ENCODE measurements at places on chromosomes 6 and 20. TPM values are rescaled to one million over a fixed set of nuclear protein-coding genes. Genes with fewer than 3 reads are reported as not detected.
A peak's percentile ranks its signal among the peaks of the same experiment; 100 is the strongest.

MOG gene
- not detected for total RNA-seq

SLC44A4 gene
- total RNA-seq = 36.9 TPM

SLC17A9 gene
- 15.4 TPM for total RNA-seq

ZNF341 gene
- 4.0 TPM for total RNA-seq

SLC17A3 gene
- not detected for total RNA-seq

OR2H2 gene
- total RNA-seq = not detected

TMX4 gene
- 49.4 TPM for total RNA-seq

GRCh38 chr20:59752101-59752586, 147.8 kb downstream of the PHACTR3 start:
- H3K4me3 ChIP-seq = no peak overlapping the region
- no peak overlapping the region for H3K27ac ChIP-seq
- no peak for DNase-seq
- H3K27me3 ChIP-seq = no peaks in the 10 kb centered on the region
- H3K4me1 ChIP-seq = peaks cover 16% of the 10 kb centered on the region

GRCh38 chr6:68343901-68344300, 291.2 kb upstream of the ADGRB3 start:
- DNase-seq = no peak
- H3K4me1 ChIP-seq = no peaks in the 10 kb centered on the region
- H3K27me3 ChIP-seq = no peaks in the 10 kb centered on the region
- no peaks in the 10 kb centered on the region for H3K36me3 ChIP-seq
- H3K4me3 ChIP-seq = no peak overlapping the region

DNA sequence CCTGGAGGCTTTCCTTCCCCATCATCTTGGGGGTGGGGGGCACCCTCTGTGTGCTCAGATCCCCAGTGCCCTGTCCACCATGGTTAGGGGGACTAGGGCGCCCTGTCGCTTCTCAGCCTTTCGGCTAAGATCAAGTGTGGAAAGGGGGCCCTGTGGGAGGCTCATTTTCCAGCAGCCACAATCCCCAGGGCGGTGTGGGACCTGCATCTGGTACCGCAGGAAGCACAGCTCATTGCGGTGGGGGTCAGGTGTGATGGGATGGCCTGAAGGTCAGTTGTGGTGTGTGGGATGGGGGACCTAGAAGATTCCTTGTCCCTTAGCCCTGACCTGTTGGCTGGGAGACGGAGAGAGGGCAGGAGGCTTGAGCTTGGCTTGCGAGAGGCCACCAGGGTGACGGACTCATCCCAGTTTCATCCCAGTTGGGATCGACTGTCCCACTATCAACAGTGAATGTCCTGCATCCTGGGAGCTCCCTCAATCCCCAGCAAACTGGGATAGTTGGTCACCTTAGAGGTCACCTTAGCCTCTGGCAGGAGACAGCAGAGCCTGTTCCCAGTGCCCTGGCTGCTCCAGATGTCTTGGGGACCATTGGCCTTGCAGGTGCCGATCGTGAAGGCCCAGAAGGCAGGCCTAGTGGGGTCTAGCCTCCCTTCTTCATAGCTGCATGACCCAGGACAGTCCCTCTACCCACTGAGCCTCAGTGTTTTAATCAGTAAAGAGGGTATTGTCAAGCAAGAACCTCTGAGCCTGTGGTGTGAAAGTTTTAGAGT, 64.5 kb upstream of the PMEPA1 start:
- no peak overlapping the region for H3K27ac ChIP-seq
- no peaks in the 10 kb centered on the region for H3K27me3 ChIP-seq
- DNase-seq = no peak
- no peak overlapping the region for H3K4me3 ChIP-seq

GRCh38 chr20:38714308-38714707, 10.0 kb upstream of the SLC32A1 start:
- H3K36me3 ChIP-seq = no peaks in the 10 kb centered on the region
- no peaks in the 10 kb centered on the region for H3K27me3 ChIP-seq
- DNase-seq = no peak
- H3K4me3 ChIP-seq = no peak overlapping the region
- H3K4me1 ChIP-seq = no peaks in the 10 kb centered on the region

GRCh38 chr6:39273406-39273821, 40.8 kb downstream of the KCNK17 start:
- H3K4me3 ChIP-seq = no peak overlapping the region
- DNase-seq = peak; percentile 25
- no peak overlapping the region for H3K27ac ChIP-seq
- no peaks in the 10 kb centered on the region for H3K27me3 ChIP-seq
- H3K36me3 ChIP-seq = no peaks in the 10 kb centered on the region
- no peaks in the 10 kb centered on the region for H3K4me1 ChIP-seq

GRCh38 chr6:151269321-151269995, 29.7 kb downstream of the AKAP12 start:
- DNase-seq = no peak
- H3K36me3 ChIP-seq = no peaks in the 10 kb centered on the region
- no peaks in the 10 kb centered on the region for H3K27me3 ChIP-seq
- H3K27ac ChIP-seq = no peak overlapping the region

DNA sequence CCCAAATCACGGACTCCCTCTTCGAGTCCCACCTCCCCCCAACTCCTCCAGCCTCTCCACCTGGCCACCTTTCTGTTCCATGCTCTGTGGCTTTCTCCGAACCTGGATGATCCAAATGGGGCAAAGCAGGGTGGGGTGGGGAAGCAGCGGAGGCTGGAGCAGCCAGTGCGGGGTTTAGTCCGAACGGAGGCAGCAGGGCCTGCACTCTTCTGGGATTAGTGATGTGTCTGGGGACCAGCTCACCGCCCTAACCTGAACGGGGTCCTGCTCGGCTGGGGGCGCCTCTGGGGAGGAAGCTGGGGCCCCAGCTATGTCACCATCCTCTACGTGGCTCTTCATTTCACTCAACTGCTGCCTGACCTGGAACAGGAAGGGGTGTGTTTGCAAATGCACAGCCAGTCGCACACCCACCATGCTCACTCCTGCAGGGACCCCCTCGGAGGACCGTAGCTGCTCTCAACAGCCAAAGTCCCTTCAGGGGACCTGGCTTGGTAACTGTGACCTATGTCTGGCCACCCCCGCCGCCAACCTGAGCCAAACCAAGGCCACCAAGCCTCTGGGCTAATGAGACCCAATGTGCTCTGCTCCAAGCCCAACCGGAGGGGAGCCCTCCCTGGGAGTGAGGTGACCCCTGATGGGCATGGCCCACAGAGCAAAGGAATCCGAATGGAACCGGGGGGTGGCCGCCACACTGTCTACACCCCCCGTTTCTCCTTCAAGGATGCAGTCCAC, 46.8 kb downstream of the DSTN start:
- H3K4me1 ChIP-seq = peaks cover 41% of the 10 kb centered on the region
- no peak overlapping the region for H3K4me3 ChIP-seq
- no peak overlapping the region for H3K27ac ChIP-seq
- no peaks in the 10 kb centered on the region for H3K27me3 ChIP-seq

DNA sequence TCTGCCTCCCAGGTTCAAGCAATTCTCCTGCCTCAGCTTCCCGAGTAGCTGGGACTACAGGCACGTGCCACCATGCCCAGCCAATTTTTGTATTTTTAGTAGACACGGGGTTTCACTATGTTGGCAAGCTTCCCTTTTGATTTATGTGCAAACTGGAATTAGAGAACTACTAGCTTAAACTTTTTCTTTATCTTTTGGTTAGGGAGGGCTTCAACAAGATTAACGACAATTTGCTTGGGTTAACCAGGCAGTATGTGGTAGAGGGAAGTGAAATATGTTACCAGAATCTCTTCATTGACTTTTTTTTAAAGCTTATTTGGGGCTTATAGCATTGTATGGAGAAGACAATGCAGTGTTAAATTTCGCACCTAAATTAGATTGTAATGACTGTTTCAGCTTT, 9.0 kb downstream of the MYO6 start:
- no peaks in the 10 kb centered on the region for H3K36me3 ChIP-seq
- no peak for DNase-seq
- H3K27me3 ChIP-seq = no peaks in the 10 kb centered on the region
- no peak overlapping the region for H3K27ac ChIP-seq
- peaks cover 14% of the 10 kb centered on the region for H3K4me1 ChIP-seq

DNA sequence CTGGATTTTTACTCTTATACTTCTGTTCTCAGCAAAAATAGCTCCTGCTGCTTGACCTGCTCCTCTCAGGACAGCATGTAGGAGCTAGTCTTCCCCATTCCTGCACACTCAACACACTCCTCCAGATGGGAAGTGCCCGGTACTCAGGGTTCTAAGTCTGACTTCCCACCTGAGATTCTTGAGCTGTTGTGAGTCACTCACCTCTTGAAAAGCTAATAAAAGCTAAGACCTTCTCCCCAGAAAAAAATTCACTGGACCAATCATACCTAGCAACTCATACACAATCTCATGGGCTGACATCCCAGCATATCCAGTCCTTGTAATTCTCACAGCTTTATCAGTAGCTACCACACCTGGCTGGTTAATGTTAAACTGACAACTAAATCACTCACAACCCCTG, 53.5 kb downstream of the TRPC4AP start:
- peak overlapping the region; percentile 72 for H3K27ac ChIP-seq
- no peak overlapping the region for H3K4me3 ChIP-seq
- H3K4me1 ChIP-seq = peaks cover 15% of the 10 kb centered on the region
- peak; percentile 86 for DNase-seq
- peaks cover 25% of the 10 kb centered on the region for H3K36me3 ChIP-seq

DNA sequence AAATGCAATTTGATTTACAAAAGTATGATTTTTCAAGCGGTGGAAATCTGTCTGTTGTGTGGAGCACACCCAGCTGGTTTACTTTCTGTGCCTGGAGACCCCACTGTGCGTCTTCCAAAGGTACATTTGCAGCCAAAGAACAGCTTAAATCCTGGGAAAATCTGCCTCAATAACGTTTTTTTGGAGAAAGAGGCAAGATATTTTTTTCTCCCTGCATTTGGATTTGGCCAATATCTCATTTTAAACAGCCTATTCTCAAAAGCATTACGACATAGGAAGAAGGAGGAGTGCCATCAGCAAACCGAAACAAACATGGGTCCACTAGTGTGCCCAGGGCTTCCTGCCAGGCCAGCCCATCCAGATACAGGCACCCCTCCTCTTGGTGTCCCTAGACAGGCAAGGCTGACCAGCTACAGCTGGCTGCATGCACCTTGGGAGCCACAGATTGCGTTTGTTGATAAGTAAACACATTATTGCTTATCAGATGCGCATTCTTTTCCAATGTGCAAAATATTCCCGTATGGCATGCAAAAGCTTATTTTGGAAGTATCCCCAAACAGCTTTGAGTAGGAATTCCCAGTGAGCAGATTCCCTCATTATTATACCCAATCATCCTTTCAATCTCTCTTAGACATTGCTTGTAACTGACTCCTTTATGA, 184.5 kb upstream of the MARCKS start:
- H3K27me3 ChIP-seq = no peaks in the 10 kb centered on the region
- peaks cover 32% of the 10 kb centered on the region for H3K4me1 ChIP-seq
- no peak overlapping the region for H3K4me3 ChIP-seq
- H3K27ac ChIP-seq = peak overlapping the region; percentile 68

- no peaks in the 10 kb centered on the region for H3K36me3 ChIP-seq
- no peak for DNase-seq
- peaks cover 31% of the 10 kb centered on the region for H3K4me1 ChIP-seq
- peak within 1 kb of the TSS; percentile 74 for H3K4me3 ChIP-seq
- peak within 1 kb of the TSS; percentile 93 for H3K27ac ChIP-seq
Observed at GRCh38 chr6:17987447-17987696, at the start of gene KIF13A. KIF13A (minus strand) TSS chr6:17987635; CDS start chr6:17987463, 172 bp downstream.

DNA sequence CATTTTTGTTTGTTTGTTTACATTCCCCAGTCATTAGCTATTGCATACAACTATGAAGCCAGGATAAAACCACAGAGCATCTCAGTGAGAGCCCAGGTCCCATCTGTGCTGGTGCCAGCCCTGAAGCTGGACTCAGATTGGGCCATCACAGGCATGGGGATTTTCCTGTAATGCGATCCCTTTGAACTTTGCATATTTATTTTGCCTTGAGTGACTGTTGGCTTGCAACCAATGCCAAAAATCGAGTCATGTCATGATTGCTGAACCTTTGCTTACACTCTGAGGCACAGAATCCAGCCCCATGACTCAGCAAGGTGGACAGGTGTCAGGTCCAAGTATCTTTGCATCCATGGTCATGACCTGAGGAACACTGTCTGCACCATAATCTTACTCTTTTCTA, 46.2 kb upstream of the GGTLC1 start:
- DNase-seq = peak; percentile 53
- no peaks in the 10 kb centered on the region for H3K27me3 ChIP-seq
- H3K4me1 ChIP-seq = no peaks in the 10 kb centered on the region

DNA sequence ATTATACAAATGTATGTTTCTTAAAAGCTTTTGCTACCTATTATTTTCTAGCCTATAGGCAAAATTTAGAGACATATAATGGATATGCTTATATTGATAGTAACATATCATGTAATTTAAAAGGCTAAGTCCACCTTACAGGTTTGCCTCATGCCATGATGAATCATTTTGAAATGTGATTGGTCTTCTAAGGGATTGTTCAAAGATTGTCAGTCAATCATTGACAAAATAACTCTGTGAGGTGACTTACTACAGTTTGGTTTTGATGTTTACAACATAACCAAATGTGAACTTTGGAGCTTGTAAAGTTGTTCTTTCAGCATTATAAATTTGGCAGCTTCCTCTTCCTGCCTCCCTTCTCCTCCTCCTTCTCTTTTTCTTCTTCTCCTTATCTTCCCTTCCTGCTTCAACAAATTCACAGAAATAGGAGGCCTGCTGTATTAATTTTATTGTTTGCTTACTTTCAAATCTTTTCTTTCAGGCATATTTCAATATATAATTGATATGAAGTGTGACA, 39.7 kb upstream of the ZFP64 start:
- H3K36me3 ChIP-seq = no peaks in the 10 kb centered on the region
- no peaks in the 10 kb centered on the region for H3K27me3 ChIP-seq
- no peak overlapping the region for H3K4me3 ChIP-seq
- H3K4me1 ChIP-seq = no peaks in the 10 kb centered on the region
- no peak for DNase-seq
- H3K27ac ChIP-seq = no peak overlapping the region

DNA sequence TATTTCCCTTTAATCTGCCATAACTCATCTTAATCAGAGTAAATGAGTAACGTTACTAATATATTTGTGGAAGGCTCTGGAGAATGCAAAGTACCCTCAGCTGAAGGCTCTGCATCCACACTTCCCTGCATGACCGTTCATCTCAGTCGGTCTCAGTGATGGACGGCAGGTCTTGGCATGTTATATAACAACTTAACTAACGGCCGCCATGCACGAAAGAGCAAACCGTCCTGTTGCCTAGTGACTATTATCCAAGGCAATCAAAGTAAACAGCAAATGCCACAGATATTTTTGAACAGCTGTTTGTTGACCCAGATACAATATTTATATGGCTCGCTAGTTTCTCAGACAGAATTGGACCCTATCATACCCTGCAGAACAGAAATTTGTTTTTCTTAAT, 194.9 kb upstream of the SMLR1 start:
- H3K27me3 ChIP-seq = no peaks in the 10 kb centered on the region
- H3K4me3 ChIP-seq = no peak overlapping the region
- no peak for DNase-seq
- no peak overlapping the region for H3K27ac ChIP-seq

GRCh38 chr6:157379656-157380457, 1.1 kb upstream of the ZDHHC14 start:
- H3K27ac ChIP-seq = peak overlapping the region; percentile 90
- H3K36me3 ChIP-seq = no peaks in the 10 kb centered on the region
- peak; percentile 90 for DNase-seq
- H3K27me3 ChIP-seq = no peaks in the 10 kb centered on the region
- H3K4me3 ChIP-seq = peak overlapping the region; percentile 98

- H3K36me3 ChIP-seq = no peaks in the 10 kb centered on the region
- H3K27me3 ChIP-seq = no peaks in the 10 kb centered on the region
- H3K27ac ChIP-seq = no peak overlapping the region
- H3K4me1 ChIP-seq = no peaks in the 10 kb centered on the region
Observed at GRCh38 chr6:56657354-56657753, 14.7 kb upstream of the DST start.

- peaks cover 30% of the 10 kb centered on the region for H3K36me3 ChIP-seq
- H3K4me1 ChIP-seq = peaks cover 30% of the 10 kb centered on the region
- no peak for DNase-seq
- H3K27ac ChIP-seq = peak overlapping the region; percentile 88
Observed at GRCh38 chr20:2652724-2653555, 508 bp downstream of the NOP56 start.

All from upper lobe of left lung (tissue), 6 donors.